ENCODE measurements at places on chromosomes 11 and 22.

GRCh38 chr11:65150509-65151299 is 16.4 kb upstream of the SYVN1 start:
- DNase-seq: peak; percentile 39

GRCh38 chr11:8650401-8650990 is 32.0 kb downstream of the TRIM66 start:
- no peak for DNase-seq

GRCh38 chr11:110972640-110973039 is 260.4 kb upstream of the ARHGAP20 start:
- DNase-seq: no peak

DNA sequence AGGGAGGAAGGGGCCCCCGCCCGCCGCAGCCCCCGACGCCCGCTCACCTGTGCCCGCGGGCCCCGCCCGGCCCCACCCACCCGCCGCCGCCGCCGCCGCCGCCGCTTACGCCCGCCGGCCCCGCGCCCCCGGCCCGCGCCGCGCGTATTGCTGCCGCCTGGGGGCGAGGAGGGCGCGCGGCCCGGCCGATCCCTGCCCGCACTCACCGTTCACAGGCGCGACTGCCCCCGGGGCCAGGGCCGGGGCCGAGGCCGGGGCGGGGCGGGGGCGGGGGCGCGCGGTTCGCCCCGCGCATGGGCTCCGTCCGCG is 212 bp downstream of the HRAS start:
- DNase-seq: no peak

DNA sequence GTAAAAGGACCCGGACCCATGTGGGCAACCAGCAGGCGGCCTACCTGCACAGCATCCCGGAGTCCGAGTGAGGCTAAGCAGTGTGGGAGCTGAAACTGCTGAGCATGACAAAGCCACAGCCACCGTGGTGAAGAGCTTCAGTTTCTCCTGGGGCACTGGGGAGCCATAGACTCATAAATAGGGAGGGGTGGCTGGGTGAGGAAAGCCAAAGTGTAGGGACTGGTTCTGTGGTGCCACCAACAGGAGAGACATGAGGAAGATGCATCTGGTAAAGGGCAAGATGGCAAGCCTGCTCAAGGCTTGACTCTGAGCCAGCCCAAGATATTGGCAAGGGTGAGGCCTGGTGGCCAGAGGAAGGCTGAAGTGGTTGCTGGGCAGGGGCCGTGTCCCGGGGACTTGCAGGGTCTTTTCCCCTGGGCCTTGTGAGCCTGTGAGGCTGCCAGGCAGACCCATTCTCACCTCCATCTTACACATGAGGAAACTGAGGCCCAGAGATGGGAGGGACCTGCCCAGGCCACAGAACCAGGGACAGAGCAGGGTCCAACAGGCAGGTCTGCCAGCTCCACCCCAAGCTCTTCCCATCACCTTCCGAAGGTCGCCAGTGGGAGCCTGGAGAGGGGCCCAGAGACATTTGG is 30.4 kb downstream of the CYTH4 start:
- no peak for DNase-seq

- DNase-seq: no peak
Measured at GRCh38 chr11:117419482-117420142, 92.0 kb downstream of the CEP164 start.
